NCI-H2081 treated with DMSO at 0.1 percent for 48 hours (cell line): ENCODE measurements at places on chromosomes 4 and X.

DNA sequence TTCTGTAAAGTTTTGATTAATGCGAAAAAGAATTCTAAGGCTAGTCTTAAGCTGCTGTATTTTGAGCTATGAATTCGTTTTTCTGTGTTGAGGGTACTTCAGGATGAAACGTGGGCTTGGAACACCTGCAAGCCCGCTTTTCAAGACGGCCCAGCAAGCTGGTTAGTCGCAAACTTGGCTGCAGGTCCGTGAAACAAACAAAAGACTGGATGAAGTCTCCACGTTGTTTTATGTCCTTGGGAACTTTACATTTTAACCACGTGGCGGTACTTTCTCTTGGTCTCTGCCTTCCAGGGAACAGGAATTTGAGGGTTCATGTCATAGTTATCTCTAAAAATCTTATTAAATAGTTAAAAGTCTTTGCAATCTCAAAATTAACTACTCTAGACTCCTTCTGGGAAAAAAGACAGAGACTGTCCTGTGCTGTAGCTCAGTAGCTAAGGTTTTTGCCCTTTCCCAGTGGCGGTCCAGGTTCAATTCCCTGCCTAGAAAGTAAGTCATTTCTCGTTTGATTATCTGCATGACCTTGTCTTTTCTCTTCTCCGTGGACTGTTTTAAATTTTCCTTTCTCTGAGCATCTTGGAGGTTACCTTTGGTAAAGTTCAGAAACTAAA lies 21.0 kb downstream of the TENM3 start:
- DNase-seq: no peak

GRCh38 chrX:134462927-134463326 lies 3.0 kb downstream of the HPRT1 start:
- no peak for DNase-seq

DNA sequence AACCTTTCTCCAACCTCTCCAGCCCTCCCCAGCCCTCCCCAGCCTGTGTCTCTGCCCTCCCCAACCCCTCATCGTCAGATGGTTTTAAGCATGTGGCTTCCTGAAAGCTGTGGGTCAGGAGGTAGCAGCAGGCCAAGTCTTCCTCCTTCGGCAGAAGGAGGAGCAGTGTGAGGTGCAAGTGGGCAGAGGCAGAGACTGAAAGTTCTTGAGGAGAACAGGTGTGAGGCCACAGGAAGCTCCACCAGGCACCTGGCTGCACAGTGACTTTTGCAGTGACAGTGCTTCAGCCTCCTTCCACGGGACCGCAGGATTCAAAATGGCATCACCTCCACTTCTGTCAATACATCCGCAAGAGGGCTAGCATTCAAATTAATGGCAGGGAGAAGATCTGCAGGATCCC lies 203.9 kb upstream of the LEF1 start:
- no peak for DNase-seq

DNA sequence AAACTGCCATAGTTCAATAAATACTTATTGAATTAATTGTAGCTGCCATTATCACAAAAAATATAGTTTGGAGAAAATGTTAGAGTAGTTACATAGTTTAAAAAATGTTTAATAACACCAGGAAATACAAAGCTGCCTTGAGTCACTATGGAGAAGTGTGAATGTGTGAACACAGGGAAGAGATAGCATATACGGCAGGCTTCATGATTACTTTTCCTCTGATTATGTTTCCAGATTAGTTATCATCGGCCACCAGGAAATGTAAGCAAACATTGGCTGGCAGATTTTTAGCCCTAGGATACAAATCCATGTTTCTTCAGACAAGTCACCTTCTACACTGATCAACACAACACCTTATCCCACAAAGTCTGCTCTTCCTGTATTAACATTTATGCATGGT lies 4.4 kb downstream of the PRDM5 start:
- DNase-seq: no peak

GRCh38 chr4:78556665-78557064 lies 5.1 kb downstream of the ANXA3 start:
- no peak for DNase-seq

DNA sequence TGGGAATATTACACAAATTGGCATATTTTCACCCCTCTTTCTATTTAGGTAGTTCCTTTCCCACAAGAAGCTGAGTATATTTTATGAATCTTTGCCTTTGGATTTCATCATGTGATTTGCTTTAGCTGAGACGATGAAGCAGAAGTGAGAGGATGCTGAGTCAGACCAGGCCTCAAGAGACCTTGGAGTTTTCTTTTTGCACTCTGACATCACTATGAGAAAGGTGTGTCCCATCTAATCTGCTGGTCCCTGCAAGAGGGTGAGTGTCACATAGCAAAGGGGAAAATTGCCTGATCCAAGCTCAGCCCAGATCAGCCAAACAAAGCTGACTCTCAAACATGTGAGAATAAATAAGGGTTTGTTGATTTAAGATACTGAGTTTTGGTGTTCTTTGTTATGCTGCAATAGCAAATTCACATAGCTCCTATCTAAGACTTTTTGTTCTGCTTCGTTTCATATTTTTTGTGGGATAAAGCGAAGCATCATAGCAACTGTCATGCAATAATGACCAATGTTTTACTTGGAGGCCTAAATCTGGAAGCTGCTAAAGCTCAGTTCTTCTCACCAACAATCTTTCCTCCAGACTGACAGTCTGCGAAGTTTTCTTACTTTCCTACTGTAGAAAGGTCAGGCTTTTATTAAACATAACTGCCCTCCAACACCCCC lies 176.9 kb downstream of the PDHA2 start:
- no peak for DNase-seq

DNA sequence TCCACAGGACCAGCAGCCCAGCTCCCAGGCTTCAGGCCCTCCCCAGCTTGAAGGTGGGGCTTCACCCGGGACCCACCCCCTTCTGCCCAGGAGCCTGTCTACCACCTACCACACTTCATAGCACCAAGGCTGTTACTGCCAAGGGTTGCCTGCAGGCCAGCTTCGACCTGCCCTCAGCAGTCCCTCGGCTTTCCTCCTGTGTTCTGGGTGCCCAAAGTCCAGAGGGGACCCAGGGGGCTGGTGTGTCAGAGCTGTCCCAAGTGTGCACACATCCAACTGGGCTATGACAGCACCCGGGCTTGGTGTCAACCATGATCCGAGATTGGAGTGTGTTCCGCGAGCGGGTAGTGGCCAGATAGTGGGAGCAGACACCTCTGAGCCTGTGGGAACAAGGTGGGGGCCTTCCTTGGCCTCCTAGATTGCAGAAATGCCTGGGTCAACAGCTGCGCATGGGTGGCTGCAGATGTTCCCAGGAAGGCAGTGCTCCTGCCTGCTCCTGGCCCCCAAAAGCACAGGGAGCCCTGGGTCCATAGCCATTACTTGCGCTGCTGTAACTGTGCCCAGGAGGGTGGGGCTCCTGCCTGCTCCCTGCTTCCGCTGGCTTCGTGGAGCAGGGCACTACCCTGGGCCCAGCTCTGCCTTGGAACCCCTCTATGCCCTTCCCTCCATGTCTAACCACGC lies 16.8 kb downstream of the SULT1B1 start:
- DNase-seq: no peak

DNA sequence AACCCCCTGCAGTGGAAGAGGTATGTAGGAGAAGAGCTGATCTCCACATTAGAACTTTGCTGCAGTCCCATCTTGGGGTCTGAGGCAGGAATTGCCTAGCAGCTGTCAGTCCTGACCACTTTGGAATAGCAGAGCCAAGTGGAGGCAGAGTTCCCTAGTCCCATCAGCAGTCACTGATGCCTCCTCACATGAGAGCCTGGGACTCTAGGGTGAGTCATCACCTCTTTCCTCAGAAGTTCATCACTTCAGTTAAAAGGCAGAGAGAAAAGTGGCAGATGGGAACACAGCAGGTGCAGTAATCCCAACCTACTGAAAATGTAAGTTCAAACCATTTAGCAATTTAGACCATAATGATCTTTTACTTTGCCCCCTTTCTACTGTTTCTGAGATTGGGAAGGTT lies 73.9 kb upstream of the MED14 start:
- no peak for DNase-seq

GRCh38 chr4:182619660-182620059 lies 297.5 kb downstream of the DCTD start:
- DNase-seq: no peak
